Activated naive CD4-positive, alpha-beta T cell (primary cell): ENCODE measurements at places on chromosomes 7 and 10.
A peak's percentile ranks its signal among the peaks of the same experiment; 100 is the strongest.

DNA sequence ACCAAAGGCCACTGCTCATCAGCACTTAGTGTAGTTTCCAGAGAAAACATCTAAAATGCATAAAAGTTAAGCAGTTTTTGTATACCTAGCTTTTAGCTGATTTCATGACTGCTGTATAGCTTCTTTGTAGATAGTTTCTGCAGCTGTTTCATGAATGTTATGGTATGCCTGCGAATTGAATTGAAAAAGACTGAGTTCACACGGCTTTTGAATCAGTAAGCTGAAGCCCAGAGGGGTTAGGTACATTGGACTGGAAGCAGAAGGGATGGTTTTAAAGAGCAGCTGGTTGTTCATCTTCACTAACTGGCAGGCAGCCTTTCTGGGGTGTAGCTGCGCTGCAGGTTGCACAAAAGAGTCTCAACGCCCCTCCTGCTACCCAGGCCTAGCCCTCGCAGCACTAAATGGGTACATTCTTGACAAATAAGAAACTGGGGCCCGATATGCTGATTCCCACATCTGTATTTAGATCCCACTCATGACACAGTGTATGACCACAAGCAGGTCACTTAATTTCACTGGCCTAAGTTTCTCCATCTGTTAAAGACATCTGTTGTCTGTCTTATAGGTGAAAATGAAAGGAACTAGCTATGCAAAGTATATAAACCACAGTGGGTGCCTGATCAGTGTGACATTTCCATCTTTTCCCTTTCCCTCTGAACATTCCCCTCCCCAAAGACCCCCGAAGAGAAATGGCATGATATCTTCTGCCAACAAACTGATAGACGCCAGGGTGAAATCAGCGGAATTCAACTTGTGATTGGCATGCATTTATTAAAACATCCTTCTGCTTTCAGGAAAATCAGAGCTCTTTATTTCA, 85.9 kb upstream of the AGBL3 start:
- DNase-seq: no peak

DNA sequence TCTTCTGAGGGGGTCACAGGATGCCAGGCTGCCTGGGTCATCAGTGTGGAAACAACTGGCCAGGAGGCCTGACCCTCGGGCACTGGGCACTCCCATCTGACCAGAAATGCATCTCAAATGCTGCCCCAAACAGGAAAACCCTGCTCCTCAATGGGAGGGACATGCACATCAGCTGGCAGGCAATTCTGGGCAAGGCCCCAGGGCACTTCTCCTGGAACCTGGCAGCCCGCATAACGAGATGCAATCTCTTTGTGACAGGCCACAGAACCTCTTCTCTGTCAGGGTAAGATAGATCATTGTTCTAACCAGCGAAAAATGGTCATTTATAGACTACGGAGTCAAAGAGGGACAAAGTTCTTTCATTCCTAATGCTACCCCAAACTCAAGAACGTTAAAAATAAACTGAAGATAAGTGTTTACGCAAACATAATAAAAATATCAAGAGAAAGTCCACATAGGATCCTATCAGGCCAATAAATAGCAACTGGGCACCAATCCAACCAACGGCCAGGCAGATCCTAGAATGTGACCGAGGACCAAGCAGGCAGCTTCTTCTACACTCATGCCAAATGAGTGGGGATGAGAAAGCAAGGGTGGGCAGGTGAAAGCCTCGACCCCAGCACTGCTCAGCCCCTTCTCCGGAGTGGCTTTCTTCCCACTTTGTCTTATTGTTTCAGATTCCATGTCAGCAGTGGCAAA, 212.3 kb downstream of the TCERG1L start:
- DNase-seq: no peak

DNA sequence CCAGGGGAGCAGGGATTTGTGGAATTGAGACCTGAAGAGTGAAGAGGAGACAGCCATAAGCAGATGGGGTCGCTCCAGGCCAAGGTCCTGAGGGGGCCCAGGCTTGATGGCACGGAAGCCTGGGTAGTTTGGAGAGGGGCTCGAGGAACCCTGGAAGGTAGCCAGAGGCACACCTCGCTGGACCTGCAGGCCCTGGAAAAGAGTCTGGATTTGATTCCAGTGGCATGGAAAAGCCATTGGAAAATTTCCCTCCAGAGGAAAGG, 31.8 kb downstream of the CXCL12 start:
- DNase-seq: no peak

DNA sequence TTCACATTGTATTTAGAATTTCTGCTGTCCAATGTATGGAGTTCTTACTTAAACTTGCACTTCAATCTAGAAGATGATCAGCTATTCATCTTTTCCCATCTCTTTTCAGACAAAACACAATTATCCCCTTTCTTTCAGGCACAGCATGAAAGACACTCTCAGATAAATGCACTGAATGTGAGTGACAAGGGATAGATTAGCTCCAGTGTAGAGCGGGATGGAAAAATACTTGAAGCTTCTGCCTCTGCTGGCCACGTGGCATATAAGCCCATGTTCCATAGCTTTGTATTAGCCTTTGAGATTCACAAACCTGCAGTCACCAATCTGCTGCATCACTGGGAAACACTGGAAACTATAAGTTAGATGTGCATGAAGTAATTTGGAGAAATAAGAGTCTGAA, 162.2 kb upstream of the FAM3C start:
- DNase-seq: no peak

DNA sequence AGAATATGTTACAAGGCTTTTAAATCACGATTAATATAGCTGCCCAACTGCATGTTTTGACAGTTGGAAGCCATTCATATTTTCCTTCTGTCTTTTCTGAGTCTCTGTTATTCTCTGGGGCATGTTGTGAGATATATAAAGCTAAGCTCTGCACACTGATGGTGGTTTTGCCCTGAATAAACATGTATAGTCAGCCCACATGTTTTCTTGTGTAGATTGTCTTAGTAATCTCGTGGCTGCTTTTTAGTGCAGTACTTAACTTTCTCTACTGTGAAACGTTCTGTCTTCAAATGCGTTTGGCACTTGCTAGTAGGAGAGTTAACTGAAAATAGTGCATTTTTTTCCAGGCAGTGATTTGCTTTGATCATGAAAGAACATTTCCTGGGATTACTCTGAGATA, 268.5 kb downstream of the DNAJB9 start:
- DNase-seq: no peak

DNA sequence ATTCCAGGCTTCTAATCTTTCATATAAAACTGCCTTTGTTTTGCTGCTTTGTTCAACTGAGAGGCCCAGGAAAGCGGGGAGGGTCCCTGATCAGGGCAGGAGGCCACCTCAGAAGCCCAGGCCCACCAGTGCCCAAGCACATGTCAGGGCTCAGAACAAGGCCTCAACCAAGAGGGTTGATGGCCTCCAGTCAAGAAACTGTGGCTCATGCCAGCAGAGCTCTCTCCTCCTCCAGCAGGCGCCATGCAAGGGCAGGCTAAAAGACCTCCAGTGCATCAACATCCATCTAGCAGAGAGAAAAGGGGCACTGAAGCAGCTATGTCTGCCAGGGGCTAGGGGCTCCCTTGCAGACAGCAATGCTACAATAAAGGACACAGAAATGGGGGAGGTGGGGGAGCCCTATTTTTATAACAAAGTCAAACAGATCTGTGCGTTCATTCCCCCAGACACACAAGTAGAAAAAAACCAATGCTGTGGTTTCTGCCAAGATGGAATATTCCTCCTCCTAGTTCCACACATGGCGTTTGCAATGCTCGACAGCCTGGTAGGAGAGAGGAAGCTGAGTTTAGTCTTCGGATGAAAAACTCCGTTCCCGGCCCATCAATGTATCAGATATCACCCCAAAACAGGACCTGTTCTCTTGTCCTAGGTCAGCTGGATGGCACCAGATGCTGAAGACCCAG, 34.0 kb downstream of the PSAP start:
- DNase-seq: no peak

DNA sequence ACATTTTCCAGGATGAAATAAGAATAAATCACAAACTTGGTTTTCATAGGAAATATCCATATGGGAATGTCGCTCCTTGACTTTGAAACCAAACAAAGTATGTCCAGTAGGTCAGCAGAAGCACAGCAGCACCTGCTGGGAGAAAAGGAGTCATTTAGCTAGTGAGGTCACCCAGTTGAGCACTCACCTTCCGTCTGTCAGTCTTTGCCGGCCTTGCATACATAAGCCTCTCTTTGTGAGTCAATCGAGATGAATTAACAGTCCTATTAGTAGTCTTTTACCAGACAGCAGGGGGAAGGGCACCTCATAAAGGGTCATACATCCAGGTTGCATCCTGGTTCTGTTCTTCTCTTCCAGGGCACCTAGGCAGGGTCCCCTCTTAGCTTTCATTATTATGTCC, 232.5 kb upstream of the FZD1 start:
- no peak for DNase-seq

DNA sequence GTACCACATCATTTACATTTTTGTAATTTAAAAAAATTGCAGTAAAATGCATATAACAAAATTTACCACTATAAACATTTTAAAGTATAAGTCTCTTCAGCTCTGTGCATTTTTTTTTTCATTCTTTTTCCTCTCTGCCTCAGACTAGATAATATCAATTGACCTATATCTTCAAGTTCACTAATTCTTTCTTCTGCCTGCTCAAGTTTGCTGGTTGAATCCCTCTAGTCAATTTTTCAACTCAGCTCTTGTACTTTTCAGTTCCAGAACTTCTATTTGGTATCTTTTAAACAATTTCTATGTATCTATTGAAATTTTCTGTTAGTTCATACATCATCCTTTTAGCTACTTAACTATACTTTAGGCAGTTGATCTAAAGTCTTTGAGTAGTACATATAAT, 112.0 kb downstream of the MICU1 start:
- no peak for DNase-seq

- no peak for DNase-seq
Measured at GRCh38 chr10:44032216-44032615, 352.7 kb downstream of the CXCL12 start.

DNA sequence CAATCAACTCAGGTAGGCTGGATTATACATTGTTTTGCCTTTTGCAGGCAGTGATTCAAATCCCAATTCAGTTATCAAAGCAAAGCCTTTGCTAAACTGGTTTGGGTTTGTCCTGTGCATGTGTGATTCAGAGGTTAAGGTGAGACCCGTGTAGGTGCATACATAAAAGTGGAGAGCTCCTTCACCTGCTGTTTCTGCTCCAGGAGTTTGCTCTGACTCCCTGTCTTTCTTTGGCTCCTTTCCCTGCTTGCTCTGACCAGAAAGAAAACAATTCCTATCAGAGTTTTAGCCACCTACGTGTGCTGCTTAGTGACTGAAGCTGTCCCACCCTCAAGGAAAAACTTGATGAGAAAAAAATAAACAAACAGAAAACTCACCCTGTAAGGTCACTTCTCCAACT, 101.1 kb downstream of the TPST1 start:
- DNase-seq: no peak

DNA sequence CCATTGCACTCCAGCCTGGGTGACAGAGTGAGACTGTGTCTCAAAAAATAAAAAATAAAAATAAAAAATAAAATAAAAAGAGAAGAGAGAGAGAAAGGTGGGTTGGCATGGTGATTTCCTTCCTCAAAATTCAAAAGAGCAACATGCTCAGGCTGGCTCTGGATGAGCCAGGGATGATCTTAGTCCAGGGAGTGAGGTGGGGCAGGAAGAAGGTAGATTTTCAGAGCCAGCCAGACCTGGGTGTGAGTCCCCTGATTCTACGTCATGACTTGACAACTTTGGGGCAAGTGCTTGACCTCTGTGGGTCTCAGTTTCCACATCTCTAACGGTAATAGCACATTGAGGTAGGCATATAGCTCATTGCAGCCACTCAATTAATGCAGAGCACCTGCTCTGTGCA, 109.4 kb upstream of the CTBP2 start:
- no peak for DNase-seq

- no peak for DNase-seq
Measured at GRCh38 chr7:107322015-107322414, 147.8 kb upstream of the GPR22 start.

DNA sequence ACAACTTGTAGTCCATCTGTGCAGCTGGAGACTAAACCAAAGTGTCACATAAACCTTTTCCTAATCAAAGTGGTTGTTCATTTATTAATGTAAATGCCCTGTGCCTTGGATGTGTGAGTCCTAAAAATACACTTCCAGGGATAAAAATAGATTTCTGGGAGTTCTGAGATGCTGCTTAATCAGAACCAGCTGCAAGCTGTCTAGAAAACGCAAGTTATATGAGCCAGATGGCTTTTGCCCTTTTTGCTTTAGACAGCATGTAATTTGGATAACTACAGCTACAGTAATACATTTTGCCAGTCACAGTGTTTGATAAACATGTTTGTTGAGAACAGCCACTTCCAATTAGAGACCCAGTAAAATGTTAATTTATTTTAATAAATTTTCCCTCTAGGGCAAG, 185.1 kb upstream of the PRPS1L1 start:
- DNase-seq: no peak

- DNase-seq: no peak
Measured at GRCh38 chr7:2131800-2132199, 100.9 kb downstream of the MAD1L1 start.

DNA sequence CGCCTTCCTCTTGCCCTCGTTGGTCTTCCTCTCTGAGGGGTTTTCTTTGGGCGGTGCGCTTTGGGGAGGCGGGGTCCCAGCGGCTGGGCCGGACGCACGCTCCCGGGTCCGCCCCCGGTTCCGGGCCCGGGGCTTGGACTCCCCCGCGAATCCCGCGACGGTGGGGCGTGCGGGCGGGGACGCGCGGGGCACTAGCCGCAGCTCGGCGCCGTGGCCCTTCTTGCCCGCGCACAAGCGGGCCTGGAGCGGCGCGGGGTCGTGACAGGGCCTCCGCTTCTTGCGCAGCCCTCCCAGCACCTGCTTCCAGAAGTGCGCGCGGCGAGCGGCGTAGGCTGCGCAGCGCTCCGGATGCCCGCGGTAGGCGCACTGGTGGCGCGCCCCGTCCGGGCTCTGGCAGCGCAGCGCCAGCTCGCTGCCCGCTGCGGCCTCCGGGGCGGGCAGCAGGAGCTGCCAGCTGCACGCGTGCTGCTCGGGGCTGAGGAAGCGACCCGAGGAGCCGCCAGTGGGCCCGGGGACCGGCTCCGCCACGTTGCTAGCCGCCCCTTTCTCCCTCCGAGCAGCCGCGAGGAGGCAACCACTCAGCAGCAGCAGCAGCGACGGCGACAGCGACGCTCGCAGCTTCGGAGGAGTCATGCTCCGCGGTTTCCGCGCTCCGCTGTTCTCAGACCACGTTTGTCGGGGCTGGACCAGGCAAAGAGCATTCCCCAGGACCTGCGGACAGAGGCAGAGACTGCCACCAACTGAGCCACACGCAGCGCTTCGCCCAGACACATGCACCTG, 759 bp downstream of the FGFBP3 start:
- DNase-seq: peak; percentile 36

DNA sequence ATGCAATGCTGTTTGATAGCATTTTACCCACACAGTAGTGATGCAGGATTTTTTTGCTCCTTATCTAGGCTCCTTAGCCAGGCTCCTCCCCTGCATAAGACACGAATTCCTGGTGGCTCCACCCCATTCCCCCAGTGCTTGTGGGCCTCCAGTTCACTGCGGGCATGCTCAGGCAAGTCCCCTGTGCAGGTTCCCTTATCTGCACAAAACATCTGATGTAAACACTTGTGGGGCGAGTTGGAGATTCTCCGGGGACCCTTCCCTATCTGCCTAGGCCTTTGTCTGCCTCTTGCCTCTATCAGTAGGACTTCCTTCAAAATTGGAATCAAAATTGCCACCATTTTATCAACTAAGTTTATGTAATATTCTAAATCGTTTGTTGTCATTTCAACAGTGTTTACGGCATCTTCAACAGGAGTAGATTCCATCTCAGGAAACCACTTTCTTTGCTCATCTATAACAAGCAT, 5.4 kb upstream of the STK17A start:
- DNase-seq: no peak
